ENCODE measurements at places on chromosomes 11 and 22.

DNA sequence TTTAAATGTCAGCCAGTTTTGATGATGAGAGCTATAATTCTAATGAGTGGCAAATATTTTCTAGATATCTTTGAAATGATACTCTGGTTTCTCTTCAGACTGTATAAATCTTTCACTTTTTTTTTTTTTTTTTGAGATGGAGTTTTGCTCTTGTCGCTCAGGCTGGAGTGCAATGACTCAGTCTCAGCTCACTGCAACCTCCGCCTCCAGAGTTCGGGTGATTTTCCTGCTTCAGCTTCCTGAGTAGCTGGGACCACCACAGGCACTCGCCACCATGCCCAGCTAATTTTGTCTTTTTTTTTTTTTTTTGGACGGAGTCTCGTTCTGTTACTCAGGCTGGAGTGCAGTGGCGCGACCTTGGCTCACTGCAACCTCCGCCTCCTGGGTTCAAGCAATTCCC lies 113.6 kb downstream of the TEAD1 start:
- DNase-seq: no peak

DNA sequence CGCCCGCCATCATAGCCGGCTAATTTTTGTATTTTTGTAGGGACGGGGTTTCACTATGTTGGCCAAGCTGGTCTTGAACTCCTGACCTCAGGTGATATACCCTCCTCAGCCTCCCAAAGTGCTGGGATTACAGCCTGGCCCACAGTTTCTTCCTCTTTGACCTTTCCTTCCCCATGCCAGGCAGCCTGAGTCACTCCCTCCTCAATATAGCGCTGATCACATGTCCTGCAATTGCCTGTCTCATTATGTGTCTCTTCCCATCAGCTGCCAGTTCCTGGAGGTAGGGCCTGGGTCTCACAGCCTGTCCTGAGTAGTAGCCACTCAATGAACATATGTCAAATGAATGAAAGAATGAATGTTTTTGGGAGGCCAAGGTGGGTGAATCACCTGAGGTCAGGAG lies 43.0 kb upstream of the CCDC134 start:
- no peak for DNase-seq

DNA sequence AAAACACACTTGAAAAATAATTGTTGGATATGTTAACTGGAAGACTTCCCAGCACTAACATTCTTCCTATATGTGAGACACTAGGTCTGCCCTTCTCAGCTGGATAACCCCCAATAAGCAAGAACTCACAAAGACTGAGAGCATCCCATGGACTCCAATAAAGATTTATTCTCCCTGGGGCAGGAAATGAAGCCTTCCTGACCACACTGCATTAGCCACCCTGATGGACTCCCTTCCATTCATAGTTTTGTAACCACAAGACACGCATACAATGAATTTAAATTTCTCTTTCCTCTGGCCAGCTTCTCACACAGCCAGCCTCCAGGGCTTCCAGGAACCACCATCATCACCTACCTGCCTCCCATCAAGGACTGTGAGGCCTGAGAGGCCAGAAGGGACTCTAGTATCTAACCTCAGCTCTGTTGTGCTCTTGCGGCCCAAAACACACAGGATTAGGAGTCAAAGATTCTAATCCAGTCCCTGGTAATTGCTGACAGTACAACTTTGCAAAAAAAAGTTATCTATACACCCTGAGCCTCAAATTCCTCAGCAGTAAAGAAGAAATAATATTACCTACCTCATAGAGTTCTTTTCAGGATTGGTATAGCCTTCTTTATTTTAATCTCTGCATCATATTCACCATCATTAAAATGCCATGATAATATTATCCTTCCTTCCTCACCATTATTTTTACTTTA lies 45.6 kb upstream of the GDPD4 start:
- DNase-seq: no peak

DNA sequence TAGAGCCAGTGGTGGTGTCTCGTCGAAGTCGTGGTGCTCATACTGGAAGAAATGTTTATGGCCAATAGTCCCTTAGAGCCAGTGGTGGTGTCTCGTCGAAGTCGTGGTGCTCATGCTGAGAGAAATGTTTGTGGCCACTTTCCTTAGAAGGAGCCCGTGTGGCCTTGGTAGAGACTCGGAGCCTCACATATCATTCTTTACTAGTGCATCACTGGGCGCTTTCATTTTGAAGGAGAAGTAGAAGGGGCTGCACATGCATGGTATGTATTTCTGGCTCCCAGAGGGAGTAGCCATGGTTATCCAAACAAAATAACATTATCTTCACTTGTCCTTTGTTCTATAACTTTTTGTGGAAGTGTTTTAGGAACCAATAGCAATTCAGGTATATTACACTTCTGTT lies 69.5 kb downstream of the JAM3 start:
- no peak for DNase-seq

DNA sequence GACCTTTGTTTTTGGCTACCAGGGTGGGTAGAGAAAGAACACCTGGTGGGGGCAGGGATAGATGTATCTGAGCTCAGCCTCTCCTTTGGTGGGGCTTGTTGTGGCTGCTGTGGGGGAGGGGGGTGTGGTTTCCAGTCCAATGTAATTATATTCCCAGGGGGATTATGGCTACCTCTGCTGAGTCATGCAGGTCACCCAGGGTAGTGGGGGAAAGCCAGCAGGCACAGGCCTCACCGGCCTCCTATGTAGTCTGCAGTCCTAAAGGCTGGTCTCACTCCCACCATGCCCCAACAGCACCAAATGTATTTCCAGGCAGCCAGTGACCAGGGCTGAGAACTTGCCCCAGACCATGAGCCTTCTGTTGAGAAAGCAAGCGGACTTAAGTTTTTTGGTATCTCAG lies 119.6 kb downstream of the DYNC2H1 start:
- DNase-seq: no peak

DNA sequence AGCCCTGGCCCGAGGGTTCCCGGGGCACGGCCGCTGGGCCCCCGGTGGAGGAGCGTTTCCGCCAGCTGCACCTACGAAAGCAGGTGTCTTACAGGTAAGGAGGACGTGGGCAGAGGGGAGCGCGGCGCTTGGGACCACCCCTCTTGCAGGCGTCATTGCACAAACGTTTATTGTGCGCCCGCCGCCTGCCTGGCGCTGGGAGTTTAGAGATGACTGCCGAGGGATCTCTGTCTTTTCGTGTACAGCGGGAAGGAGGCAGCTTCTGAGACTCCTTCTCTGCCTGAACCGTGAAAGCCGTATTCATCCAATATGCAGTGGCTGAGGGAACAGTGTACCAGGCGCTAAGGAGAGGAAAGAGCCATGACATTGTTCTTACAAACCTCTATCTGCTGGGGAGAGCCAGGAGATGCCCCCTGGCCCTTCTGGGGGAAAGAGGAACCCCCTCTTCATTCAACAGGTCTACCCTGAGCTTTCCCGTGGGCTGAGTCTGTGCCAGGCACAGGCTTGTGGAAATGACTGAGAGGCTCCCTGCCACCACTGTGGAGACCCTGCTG lies 13.8 kb upstream of the DGKZ start:
- no peak for DNase-seq

DNA sequence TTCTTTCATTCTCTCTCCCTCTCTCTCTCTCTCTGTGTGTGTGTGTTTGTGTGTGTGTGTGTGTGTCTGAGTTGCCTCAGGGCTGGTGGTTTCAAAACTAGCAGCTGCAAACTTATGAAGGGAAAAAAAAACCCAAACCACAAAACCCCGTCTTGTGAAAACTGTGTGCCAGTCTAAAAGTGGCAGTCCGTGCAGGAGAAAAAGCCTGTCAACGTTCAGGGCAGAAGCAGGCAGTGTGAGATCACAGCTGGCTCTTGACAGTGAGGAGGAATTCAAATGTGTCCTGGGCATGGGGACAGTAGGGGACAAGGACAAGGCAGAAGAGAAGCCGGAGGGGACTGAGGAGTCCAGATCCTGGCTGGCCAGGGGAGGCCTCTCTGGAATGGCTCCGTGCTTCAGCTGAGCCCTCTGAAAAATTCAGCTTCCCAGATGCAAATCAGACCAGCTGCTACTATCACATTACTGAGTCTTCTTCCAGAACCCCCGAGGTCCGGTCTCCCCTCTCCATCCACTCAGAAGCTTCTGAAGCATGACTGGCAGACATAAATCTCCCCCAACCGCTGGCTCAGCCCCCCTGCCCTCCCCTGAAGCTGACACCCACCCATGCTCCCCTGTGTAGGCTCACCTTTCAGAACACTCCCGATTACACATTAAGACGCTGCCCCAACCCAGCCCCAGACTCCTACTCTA lies 31.9 kb downstream of the FLI1 start:
- no peak for DNase-seq

- DNase-seq: no peak
These were observed 17.2 kb upstream of the TAB1 start for GRCh38 chr22:39382410-39382809.

DNA sequence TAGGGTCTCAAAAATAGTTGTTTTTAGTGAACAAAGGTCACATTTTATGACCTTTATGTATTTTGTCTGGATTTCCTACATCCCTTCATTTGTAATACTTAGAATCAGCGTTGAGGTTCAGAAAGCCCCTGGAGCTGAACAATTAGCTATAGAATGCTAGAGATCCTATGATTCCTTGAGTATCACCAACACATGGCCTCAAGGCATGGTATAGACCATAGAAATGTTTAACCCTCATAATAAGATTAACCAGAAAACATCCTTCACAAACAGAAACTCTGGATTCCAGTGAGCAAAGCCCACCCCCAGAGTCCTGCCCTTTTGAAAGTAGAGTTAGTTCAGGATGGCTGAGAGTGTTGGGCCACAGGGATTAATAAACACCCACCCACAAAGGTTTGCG lies 77.3 kb downstream of the CYB5R2 start:
- no peak for DNase-seq

DNA sequence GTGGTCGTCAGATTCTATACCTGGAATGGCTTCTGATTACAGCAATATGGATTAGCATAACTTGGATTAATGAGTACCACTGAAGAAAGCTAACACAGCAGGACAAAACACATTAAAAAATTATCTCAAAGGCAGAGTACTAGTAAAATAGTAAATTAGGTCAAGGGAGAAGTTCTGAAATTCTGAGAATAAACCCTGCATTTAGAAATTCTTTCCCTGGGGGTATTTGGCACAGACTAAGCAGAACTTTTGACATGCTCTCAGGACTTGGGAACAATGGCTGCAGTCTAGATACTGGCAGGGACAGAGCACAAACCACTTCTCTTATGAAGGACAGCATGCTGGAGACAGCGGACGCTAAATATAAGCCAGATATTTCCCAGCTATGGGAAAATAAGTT lies 85.6 kb upstream of the GRIA4 start:
- DNase-seq: no peak

DNA sequence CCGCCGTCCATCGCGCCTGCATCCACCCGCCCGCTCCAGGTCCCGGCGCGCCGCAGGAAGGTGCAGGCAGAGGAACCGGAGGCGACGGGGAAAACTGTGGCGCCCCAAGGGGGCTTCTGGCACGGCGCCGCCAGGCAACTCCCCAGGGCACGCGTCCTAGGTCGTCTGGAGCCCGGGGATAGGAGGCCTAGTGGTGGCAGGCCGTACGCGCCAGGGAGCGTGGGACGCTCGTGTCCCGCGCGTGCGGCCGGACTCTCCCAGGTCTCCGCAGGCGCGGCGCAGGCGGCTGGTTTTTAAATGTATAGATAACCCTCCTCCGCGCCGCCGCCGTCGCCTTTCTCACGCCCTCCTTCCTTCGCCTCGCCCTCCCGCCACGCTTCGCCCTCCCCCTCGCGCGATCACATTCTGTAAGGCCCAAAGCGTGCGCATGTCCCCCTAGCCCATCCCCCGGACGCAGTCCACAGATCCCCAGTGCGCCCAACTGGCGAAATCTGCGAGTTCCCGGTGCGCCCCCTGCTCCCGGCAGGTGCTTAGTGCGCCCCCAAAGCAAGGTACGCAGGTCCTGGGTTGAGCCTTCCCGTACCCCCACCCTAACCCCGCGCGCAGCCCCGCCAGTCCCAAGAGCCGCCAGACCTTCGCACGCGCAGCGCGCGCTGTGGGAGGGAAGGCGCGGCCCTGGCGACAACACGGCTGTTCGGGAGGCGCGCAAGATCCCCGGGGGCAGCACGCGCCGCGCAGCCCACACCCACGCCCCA lies at the start of gene ASCL2:
ASCL2 (minus strand) TSS at position 267 of the 755 bp plus-strand sequence; CDS start at position 11, 256 bp downstream.
- DNase-seq: no peak

DNA sequence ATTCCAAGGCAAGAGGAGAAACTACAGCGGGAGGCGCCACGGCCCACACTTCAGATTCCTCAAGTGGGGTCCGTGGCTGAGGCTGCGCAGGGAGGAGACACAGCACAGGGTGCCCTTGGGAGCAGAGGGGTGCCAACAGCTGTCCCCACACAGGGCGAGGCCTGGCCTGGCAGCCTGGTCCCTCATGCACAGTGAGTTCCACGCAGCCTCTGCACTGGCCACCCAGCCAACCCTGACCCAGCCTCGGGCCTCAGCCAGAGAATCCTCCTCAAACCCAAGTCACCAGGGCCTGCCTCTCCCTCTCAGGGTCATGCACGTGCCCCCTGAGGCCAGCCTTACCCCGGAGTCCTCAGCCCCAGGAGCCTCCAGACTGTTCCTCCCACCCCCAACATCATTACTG lies 22.4 kb upstream of the MOB2 start:
- no peak for DNase-seq
